ENCODE measurements at places on chromosomes 16 and 17. TPM values are rescaled to one million over a fixed set of nuclear protein-coding genes. Genes with fewer than 3 reads are reported as not detected.

The PPP1R27 gene
- not detected for total RNA-seq

The CFAP97D1 gene
- not detected for total RNA-seq

The RBFOX1 gene
- total RNA-seq: not detected

The ADAM11 gene
- total RNA-seq: 0.25 TPM

DNA sequence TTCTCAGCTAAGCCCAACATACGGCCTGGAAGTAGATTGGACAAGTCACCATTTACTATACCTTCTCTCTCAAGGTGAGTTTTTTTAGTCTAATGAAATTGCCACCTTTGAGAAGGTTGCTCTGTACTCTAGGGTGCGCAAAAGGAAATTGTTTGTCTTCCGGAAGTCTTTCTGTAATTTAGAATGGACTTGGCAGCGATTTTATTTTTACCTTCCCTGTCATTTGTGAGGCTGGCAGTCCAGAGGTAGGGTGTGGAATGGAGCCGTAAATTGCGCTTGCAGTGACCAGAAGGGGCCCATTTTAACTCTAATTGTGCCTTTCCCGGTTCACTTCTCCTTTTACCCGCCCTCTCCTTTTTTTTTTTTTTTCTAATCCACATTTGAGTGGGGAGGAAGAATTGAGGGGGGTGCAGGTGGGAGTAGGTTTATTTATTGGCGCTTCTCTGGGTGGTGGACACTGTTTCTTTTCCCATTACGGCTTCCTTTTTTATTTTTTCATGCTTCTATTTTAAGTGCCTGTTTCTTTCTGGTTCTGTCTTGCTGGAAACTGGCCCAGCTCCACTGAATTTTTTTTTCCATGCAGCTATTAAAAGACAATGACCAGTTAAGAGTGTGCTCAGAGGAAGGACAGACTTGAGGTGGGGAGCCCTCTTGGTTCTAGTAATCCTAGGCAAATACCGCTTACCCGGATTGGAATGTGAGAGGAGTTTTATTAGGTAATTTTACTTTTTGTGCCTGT lies 89.7 kb upstream of the CLEC18A start:
- DNase-seq: no peak

- no peak for DNase-seq
These were observed 364 bp upstream of the CETP start for GRCh38 chr16:56961386-56961785.

GRCh38 chr17:72974605-72975232 lies 117.8 kb downstream of the SLC39A11 start:
- DNase-seq: no peak

GRCh38 chr17:20948984-20949777 lies 93.6 kb downstream of the USP22 start:
- DNase-seq: no peak

DNA sequence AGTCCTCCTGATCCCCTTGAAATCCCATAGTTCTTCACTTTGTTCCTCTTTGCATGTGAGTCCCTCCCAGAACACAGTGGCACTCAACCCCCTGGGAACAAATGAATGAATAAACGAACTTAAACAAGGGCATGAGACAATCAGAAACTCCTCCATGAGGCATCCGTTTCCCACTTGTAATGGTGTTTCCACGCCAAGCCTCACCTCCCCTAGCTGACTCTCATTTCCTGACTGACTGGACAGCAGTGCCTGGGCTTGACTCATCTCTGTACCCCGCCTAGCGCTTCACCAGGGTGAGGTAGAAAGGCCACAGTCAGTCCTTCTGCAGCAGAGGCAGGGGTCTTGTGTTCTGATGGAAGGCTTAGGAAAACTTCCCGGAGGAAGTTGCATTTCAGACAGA lies 14.2 kb downstream of the KIF1C start:
- DNase-seq: peak; percentile 51

DNA sequence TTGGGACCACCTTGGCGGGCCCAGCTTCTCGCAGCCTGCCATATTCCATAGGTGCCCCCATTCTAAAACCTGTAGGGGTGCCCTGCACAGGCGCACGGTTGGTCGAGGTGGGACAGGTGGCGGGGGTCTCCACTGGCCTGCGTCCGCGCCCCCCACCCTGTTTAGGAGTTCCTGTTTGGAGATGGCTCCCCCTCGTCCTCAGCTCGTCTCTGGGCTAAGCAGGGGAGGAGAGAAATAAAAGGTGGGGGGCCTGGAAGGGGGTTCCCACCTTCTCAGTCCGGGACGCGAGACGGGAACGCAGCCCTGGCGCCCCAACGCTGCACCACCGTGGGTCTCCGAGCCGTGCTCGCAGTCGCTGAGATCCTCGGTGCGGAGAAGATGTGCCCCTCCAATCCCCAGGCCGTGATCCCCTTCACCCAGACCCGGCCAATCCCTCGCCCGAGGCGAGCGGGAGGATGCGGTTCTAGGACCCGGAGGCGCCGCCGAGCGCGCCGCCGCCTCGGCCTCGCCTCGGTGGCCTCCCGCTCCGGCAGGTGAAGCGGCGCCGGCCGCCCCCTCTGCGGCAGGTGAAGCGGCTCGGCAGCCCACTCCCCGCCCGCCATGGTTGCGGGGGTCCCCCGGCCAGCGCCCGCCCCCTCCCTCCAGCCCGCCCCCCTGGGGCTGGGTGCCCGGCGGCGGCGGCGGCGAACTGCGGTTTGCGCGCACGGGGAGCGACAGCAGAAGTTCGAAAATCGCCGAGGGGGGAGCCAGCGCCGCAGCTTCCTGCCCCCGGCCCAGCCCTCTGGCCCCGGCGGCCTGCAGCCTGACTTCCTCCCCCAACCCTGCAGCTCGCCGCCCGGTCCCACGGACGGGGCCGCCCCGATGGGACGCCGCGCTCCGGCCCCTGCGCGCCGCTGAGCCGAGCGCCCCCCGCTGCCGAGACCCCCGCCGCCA lies at the start of gene FMNL1:
Gene FMNL1, plus strand, starts transcription at position 805 of the 933 bp plus-strand sequence. CDS start 240 bp downstream, outside the sequence.
- peak; percentile 79 for DNase-seq

The CDH3 gene
- 1.0 TPM for total RNA-seq

The NETO2 gene
- 7.3 TPM for total RNA-seq

- DNase-seq: no peak
These were observed 3.4 kb upstream of the LPCAT2 start for GRCh38 chr16:55505333-55506015.

The MEFV gene
- total RNA-seq: not detected

The OSGIN1 gene
- total RNA-seq: 0.49 TPM

The DHRS7C gene
- not detected for total RNA-seq

The MYOCD gene
- total RNA-seq: not detected

The SLC47A1 gene
- 0.14 TPM for total RNA-seq

GRCh38 chr16:8819411-8820034 lies 21.9 kb downstream of the PMM2 start:
- no peak for DNase-seq

DNA sequence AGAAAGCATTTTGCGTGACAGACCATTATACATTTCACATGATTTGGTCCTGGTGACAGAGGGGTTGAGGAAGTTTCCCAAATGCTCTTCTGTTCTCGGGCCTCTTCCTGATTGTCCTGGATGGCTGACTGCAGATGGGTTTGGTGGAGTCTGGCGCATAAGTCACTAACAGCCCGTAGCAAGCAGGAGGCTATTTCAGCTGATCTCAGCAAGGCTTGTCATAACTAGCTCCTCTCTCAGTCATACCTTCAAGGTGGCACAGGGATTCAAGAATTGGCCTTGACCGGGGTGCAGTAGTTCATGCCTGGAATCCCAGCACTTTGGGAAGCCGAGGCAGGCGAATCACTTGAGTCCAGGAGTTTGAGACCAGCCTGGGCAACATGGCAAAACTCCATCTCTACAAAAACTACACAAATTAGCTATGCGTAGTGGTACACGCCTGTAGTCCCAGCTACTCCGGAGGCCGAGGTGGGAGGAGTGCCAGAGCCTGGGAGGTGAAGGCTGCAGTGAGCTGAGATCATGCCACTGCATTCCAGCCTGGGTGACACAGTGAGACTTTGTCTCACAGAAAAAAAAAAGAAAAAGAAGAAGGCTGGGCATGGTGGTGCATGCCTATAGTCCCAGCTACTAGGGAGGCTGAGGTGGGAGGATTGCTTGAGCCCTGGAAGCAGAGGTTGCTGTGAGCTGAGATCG lies 68.9 kb upstream of the HAS3 start:
- no peak for DNase-seq

The MSLN gene
- not detected for total RNA-seq

DNA sequence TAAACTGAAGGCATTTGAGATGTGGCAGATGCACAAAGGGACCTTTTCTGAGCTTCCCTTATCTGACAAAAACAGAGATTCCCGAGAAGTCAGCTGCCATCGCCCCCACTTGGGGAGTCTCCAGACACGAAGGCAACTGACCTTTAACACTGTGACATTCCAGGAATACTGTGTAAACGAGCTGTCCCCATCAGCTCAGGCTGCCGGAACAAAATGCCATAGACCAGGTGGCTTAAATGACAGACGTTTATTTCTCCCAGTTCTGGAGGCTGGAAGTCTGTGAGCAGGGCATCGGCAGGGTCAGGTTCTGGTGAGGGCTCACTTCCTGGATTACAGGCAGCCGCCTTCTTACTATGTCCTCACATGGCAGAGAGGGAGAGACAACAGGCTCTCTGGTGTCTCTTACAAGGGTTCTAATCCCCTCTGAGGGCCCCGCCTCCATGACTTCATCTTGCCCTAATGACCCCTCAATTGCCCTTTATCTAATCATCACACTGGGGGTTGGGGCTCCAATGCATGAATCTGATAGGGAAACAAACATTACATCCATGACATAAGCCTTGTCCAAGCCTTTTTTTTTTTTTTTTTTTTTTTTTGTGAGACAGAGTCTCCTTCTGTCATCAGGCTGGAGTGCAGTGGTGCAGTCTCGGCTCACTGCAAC lies 178.5 kb upstream of the RPL38 start:
- DNase-seq: no peak

DNA sequence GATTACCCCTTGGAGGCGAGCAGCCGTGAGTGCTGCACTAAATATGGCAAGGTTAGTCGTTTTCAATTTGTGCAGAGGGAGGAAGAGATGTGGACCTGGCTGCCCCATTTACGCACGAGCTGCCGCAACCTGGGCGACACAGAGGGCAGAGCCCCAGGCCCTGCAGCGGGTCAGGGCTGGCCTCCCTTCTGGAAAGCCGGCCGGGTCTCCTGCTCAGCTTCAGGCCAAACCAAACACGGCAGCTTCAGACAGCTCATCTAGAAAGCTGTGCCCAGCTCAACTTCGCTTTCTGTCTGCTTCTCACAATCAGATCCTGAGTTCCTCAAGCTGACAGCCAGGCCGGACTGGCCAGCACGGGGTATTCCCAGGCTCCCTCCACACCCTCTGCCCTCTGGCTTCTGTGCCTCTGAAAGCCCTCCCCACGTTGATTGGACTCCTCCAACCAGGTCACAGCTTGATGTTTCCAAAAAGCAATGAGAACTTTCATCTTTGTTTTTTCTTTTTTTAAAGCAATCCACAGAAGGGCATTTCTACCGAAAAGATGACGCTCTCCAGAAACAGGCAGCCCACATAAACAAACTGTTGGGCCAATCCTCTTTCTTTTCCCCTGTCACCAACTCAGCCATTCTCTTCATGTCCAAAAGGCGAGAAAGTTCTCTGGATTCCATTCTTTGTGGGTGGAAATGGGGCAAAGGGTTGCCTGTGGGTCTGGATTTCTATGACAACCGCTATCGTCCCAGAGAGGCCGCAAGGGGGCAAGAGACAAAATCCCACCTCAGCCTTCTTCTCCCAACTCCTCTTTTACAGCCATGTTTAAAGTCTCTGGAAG lies 189.0 kb downstream of the ZFHX3 start:
- no peak for DNase-seq

GRCh38 chr17:73198201-73198929 lies 5.5 kb downstream of the COG1 start:
- no peak for DNase-seq

The EVI2A gene
- 22.0 TPM for total RNA-seq

The RNF222 gene
- 0.21 TPM for total RNA-seq

The GH1 gene
- total RNA-seq: not detected

GRCh38 chr17:57485566-57485865 lies 229.2 kb downstream of the MSI2 start:
- no peak for DNase-seq

DNA sequence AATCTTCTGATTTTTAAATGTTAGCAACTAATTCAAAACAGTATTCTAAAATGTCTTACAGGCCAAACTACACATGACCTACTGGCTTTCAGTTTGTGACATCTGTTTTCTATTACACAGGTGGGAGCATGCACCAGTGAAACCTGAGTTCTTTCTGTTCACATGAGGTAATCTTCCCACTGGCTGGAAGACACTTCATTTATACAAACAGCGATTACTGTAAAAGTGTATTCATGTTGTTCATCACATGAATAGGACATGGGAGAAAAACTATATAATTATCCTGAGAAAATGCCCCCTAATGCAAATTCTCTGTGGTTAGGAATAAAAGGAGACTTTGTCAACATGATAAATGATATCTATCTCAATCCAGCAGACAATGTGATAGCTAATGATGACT lies 11.1 kb upstream of the PIK3R5 start:
- DNase-seq: no peak

- DNase-seq: no peak
These were observed 66.9 kb downstream of the CYTH1 start for GRCh38 chr17:78715000-78715771.

- DNase-seq: no peak
These were observed 405.5 kb upstream of the PSMD7 start for GRCh38 chr16:73891129-73891542.

DNA sequence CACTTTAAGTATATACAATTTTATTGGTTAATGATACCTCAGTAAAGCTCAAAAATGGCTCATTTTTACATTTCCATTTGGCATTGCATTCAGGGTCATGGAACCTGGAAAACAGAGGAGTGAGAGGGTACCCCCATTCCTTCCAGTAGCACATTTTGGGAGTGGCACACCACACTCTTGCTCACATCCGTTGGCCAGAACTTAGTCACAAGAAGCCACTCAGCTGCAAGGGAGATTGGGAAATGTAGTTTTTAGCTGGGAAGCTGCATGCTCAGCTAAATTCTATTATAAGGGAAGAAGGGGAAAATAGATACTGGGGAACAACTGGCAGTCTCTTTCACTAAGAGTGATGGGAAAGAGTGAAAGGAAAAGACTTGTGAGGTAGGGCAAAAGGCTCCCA lies 102.5 kb upstream of the TMEM97 start:
- no peak for DNase-seq

DNA sequence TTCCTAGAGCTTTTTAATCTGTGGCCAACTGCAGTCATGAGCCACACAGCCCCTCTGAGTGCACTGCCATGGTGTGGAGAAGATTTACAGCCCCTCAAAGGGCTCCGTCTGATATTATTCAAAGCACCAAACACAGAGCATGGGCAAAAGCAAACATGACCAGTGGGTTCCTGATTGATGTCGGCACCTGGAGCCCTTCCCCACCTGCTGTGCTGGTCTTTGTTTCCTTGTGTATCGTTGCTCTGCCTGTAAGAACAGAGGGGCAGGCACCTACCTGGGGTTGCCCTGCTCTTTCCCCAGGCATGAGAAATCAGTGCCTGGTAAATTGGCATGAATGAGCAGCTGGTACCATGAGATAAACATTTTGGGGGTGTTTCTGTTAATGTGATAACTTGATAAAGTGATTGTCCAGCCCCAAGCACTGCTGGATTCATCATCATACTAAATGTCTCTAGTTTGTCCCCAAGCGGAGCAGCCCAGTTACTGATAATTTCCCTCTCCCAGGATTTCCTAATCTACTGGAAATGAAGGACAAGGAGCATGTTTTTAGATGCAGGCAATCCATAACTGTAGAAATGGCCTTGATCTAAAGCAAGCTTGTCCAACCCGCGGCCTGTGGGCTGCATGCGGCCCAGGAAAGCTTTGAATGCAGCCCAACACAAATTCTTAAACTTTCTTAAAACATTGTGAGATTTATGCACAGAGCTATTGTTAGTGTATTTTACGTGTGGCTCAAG lies 5.0 kb upstream of the SPIRE2 start:
- DNase-seq: no peak

Measured in activated naive CD4-positive, alpha-beta T cell treated with anti-CD3 and anti-CD28 coated beads, Interleukin-2, amount 50 U/mL, for 72 hours (primary cell).